ENCODE measurements at places on chromosomes 12 and 14.

GRCh38 chr12:52062167-52063081, 7.4 kb upstream of the ATG101 start:
- no peak for DNase-seq

DNA sequence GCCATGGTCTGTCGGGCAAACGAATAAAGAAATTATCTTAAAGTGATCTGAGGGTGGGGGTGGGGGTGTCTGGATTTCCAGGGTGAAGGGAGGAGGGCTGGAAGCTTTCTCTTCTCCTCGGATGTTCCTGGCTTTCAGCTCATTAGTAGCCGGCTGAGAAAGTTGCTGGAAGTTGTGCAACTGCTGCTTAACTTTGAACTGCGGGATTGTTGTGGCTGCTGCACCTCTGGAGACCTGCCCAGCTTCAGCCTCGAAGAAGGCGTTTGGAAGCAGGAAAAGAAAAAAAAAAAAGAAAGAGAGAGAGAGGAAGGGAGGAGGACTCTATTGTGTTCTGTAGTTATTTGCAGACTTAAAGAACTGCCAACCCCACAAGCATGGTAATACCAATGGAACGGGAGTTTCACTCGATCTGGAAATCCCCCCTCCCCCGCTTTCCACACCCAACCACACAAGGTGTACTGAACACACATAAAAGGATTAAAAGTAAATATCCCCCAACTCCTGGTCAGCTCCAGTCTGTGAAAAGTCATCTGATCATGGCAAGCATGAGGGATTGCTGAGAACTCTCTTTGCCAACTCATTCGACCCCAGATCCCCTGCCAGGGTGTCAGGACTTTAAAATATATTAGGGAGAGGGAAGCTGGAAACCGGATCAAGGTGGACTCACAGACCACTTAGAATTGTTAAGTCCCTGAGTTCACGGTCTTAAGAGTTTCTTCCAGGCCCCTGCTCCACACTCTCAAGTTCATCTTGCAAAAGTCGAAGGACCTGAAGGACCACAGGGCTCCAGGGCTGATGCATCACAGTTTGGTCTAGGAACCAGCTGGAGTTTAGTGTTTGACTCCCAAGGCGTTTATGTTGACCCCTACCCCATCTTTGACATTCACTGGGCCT, at the start of gene RASSF9:
TSS of gene RASSF9 (minus strand) at position 213 of the 894 bp plus-strand sequence. CDS start at position 5, 208 bp downstream.
- DNase-seq, result no peak

DNA sequence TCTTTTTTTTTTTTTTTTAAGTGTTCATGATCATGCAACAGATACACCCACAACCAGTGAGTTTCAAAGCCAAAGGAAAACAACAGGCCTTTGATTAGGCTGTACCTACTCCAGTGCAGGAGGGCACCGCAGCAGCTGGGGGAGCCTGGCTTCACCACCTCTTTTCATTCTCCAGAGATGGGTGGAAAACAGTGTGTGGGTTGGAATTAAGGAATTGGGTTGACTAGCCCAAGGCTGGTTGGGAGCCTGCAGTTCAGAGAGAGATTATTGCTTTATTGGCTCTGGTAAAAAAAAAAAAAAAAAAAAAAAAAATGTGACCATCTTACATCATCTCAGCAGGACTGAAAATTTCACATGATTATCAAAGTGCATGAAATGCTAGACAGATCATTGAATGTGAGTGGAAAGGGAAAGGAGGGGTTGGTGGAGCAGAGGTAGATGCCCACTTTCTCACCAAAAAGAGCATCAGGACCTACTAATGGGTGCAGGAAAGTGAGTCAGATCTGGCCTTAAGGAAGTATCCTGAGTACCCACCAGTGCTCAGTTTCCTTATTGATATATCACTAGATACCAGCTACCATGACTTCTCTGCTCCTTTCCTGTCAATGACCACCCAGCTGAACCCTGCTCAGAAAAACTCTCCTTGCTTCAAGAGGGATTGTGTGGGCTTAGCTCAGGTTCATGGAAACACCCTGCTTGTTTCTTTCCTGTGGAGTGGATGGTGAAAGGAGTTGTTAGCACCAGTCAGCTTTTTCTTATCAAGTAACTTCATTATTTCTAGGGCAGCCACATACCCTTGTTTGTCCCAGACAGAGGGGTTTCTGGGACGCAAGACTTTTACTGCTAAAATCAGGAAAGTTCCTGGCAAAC, 54.8 kb upstream of the DYRK2 start:
- no peak for DNase-seq

DNA sequence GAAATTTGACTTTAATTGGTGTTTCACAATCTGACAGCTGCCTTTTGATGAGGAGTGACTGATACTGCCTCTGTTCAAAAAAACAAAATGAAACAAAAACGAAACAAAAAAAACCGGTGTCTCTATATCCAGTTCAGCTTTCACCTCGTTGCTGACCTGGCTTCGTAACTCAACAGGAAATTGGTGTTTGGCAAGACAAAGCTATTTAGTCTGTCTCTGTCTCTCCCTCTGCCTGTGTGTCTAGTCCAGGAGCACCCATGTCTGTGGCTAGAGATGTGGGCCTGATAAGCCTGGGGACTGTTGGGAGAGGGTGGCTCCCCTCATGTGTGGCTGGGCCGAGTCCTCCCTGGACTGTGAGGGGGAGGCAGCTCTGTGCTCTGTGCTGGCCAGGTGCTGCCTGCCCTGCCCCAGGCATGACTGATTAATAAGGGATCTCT, 11.3 kb downstream of the CACNA1C start:
- no peak for DNase-seq

- DNase-seq, result no peak
Observed at GRCh38 chr14:104355101-104356019, 217.0 kb downstream of the KIF26A start.

DNA sequence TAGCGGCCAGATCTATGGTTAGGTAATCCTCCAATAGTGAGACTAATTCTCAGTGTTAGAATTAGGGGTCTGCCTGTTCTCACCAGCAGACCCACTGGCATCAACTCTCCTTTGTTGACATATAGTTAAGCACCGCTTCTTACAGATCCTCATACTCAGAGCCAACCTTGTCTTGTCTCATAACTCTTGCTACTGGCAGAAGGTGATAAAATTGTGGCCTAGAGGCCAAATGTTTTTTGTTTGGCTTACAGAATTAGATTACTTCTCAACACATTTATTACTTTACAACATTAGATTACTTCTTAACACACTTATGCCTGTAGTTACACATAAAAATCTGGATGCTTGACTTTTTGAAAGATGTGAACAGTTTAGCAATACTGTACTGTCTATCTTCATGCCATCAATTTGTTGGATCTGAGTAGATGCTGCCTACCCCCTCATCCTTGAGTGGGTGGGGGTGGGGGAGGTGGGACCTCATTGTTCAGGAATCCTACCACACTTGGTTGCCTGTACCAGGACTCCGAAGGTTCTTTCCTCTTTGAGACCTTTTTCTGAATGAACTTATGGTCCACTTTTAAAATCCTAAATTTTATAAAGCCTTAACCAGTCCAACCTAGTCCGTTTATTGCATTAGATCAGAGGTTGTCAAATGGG, 7.0 kb downstream of the MTHFD1 start:
- DNase-seq, result no peak

DNA sequence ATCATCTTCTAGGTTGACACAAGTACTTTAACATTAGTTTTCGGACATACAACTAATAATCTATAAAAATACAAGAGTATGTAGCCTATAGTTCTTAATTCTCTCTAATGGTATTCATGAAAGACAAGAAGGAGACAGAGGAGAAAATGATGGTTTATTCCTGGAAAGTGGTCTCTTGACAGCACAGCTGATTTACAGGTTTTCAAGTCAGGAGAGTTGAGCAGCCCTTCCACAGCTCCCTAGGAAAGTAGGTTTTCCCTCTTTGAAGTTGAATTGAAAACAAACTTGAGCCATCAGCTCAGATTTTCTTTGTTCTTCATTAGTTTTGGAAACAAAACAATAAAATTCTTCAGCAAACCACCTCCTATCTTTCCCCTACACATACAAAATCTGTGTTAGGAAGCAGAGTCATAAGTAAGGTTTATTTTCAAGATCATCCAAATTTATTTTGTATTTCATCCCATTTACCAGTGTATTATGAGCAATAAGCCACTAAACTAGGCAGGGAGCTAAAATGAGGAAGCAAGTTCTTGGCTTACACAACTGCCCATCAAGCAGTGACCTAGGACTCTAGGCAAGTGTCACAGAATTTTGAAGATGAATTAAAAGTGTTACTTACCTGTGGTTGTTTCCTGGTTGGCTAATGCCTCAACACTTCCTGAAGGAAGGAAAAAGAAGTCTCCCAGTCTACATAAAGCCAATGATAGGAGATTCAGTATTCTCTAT, 357.0 kb downstream of the BCAT1 start:
- DNase-seq, result no peak

DNA sequence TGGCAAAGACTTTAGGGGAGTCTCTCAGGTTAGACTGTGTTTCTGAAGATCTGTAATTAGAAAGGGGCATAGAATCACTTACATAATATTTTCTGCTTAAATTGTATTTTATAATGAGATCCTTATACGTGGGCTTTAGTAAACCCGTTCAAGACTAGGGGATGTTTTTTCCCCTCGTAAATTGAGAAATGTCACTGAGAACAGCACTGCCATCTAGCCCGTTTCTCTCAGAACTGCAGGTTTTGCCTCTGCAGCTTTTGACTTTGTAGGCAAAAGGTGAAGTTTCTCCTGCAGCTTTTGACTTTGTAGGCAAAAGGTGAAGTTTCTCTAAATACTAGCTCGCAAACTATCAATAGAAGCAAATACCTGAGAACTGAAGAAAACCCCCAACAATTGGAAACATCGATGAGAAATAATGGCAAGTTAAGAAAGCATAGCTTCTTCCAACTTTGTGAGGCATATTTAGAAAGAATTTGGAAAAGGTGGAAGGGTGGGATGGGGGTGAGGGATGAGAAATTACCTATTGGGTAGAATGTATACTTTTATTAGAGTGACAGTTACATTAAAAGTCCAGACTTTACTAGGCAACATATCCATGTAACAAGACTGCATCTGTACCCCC, 9.9 kb upstream of the ASPG start:
- DNase-seq, result no peak

DNA sequence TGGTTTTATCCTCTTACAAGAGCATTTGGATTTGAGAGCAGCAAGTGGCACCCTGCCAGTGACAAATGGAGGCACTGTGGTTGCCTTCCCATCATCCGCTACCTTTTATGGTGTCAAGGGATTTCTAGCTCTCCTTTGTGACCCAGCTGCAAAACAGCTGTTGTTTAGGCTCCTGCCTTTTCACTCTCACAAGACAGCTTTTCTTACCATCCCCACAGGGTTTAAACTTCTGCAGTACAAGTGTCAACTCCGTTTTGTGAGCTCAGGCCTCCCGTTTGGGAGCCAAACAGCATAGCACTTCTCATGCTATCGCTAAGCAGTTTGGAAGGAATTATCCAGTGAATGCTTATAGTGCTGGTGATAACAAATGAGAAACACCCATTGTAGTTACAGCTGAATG, 331.4 kb downstream of the TMTC2 start:
- no peak for DNase-seq
